CD4-positive, alpha-beta T cell (primary cell): ENCODE measurements at places on chromosomes 6 and 20.
A peak's percentile ranks its signal among the peaks of the same experiment; 100 is the strongest.

DNA sequence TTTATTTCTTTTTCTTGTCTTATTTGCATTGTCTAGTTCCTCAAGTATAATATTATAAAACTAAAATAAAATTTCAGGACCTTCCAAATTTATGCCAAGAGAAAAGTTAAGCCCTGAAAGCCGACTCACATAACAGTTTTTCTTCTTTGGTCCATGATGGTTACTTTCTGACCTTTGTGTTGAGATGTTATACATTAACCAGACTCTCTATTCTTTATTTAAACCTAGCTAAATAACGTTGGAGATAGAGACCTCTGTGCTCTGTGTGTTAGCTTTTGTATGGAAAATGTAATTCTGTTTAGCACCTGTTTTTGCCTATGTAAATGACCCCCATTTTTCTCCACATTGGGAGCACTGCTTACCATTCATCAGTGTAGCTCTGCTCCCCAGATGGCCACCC, 352.4 kb downstream of the CD109 start:
- DNase-seq = no peak

GRCh38 chr6:20893412-20893811, 359.2 kb downstream of the CDKAL1 start:
- no peak for DNase-seq

DNA sequence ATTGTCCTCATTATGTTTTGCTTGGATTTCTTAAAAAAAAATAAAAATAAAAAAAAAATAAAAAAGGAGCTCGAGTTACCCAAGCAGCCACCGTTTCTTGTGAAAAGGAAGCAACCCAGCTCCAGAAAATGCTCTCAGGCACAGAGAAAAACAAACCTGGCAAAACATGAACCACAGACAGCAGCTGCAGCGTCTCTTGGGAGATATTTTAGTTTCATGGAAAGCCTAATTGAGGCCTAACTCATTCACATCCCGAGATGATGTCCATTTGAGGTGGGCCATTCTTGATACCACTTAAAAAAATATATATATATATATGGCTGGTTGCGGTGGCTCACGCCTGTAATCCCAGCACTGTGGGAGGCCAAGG, 13.7 kb upstream of the MRAP2 start:
- no peak for DNase-seq

DNA sequence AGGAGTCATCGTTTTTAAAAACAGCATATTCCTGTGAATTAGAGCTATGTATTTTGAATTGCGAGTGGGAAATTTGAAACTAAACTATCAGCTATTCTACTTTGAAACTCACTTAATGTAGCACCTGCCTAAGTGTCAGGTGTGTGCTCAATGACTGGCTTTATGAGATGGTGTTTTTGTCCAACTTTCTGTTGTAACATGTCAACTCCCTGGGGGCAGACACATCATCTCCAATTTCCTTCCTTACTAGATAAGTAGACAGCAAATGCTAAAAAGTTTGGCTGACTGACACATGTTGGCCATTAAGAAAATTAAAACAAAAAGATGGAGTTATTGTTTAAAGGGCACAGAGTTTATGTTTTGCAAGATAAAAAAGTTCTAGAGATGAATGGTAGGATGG, 226.9 kb downstream of the TFAP2B start:
- DNase-seq = no peak

DNA sequence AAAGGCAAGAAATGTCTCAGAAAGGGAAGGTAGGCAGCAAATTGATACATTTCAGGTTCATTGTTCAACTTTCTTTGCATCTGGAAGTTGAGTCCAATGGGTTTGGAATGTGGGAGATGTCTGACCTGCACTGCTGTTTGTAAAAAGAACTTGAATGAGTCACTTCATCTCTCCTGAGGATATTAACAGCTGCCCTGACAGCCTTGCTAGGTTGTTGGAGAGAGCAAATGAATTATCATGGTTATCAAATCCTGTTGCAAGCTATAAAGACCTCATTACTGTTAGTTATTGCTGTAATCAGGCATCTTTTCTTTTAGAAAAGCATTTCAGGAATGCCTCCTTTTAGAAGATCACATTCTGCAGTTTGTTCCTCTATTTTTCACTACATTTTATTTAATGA, 23.0 kb upstream of the FLRT3 start:
- no peak for DNase-seq

- DNase-seq = peak; percentile 3
Measured at GRCh38 chr6:144008120-144008811, at the start of gene PLAGL1. PLAGL1 (minus strand) TSS chr6:144008259; CDS start chr6:143948136, 60,123 bp downstream.

- DNase-seq = no peak
Measured at GRCh38 chr6:36809156-36809555, 30.1 kb downstream of the CPNE5 start.

- no peak for DNase-seq
Measured at GRCh38 chr20:50273601-50274491, 83.2 kb downstream of the CEBPB start.

GRCh38 chr6:16400248-16400760, 161.9 kb downstream of the GMPR start:
- no peak for DNase-seq

DNA sequence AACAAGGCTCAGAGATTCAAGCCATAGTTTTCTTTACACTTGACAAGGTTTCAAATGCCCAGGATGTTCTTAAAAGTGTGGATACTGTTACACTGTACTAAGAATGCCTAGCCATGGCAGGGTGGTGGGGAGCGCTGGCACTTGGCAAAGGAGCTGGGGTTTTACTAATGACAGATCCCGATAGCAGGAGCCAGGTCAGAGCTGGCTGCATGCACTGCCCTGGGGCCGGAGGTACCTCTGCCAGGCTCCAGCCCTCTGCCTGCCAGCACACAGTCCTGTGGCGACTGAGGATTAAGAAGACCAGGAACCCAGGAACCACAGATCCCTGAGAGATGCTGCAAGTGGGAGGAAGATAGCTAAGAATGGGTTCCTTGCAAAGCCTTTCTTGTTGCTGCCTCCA, 260.3 kb downstream of the ALDH8A1 start:
- DNase-seq = no peak

DNA sequence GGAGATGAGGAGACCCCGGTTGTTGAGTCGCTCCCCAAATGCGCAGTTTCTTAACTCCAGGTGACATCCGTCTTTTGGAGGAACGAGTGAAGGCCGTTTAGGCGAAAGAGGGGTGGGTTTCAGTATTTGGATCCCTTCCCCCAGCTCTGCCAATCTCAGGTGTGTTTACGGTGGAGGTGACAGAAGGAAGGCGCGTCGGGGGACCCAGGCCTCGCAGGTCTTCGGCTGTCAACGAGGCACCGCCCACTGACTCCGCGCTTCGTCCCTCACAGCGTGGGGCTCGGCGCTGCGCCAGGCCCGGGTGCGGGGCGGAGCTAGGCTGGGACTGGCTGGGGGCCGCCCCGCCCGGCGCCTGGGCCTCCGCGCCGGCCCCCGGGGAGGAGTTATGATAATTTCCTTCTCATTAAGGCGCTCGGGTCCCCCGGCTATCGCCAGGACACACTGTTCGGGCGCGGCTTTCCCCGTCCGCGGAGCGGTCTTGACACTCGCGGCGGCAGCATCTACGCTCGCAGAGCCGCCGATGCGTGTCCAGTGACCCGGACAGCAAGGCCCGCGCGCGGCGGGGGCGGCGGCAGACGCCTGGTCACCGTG, at the start of gene TFAP2C:
TFAP2C (plus strand) TSS at position 434 of the 591 bp plus-strand sequence. CDS start 239 bp downstream, outside the sequence.
- no peak for DNase-seq

DNA sequence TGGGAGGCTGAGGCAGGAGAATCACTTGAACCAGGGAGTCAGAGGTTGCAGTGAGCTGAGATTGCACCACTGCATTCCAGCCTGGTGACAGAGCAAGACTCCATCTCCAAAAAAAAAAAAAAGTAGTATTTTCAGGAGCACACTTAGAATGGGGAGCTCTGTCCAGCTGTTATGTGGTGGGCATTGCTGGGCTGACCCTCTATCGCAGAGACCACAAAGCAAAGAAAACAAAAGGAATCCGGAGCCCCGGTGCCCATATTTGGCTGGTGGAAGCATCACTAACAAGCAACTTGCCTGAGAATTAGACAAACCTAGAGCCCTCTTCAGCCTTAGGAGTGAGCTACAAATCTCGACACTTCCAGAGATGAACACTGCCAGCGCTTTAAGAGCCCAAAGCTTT, 137.3 kb upstream of the GPR6 start:
- no peak for DNase-seq

DNA sequence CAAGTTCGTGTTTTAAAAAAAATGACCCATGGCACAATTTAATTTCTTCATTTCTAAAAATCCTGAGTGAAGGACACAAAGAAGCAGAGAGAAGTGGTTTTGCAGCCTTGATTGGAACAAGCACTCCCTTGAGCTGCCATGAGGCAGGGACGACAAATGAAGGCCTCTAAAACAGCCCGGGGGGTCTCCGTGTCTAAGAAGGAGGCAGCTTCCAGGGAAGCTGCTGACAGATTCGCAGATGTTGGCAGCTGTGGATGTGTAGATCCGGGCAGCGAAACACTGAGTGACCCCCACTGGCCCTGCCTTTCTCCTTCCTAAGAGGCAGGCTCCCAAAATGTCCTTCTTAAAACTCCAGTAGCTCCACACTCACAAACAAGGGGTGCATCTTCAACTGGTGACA, 9.6 kb upstream of the LBP start:
- DNase-seq = no peak

DNA sequence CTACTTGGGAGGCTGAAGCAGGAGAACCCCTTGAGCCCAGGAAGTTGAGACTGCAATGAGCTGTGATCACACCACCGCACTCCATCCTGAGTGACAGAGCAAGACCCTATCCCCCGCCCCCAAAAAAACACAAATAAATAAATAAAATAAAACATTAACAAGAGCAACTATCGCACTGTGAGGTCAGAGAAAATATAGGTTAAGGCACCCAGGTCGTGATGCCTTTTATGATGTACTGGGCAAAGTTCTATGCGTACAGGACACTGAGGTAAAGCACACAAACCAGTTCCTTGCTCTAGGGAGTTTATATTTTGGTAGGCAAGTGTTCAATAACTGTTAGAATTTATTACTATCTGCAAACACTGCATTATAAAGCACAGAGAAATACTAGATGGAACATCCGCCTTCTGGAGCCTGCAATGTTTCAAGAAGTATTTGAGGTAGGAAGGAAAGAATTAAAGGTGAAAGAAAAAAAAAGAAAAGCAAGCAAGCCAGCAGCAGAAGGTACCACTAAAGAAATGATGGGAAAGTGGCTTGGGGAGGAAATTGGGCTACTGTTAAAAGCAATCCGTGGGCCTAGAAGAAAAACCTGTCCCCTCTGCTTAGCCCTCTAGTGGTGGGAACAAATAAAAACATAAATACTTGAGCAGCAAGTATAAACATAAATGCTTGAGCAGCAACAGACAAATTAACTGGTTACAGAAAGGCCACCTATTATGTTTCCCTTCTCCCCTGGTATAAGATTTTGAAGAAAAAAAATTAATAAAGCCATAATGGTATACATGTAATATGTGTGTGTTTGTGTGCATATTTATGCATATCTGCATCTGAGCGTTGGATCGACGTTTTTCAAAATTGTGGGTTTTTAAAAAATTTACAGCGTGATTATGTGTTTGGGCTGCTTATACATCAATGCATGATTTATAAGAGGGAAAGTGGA, 128.0 kb downstream of the PHACTR1 start:
- DNase-seq = no peak

DNA sequence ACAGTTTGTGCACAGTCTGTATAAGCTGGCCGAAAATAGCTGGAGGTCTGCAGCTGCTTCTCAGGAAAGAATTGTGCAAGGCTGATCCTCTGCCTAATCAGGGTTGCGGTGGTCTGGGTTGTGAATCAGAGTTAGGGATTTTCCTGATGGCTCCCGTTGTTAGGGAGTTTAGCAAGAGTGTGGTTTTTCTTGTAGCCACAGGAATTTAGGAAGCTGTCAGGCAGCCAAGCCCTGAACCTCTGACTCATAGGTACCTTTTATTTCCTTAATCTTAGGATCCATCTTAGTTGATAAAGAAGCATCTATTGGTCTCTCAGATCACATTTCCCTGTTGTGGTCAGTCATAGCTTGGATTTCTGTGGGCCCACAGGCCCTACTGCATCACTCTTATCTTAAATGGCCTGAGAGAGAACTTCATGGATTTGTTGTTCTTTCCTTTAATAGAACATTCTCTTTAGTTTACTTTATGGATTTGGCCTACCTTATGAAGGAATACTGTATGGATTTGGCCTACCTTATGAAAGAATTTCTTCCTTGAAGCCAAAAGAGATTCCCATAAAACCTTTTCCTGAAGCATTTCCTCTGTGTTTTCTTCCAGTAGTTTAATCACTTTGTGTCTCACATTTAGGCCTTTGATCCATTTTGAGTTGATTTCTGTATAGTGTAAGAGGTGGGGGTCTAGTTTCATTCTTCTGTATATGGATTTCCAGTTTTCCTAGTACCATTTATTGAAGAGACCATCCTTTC, 10.3 kb downstream of the KIF25 start:
- DNase-seq = no peak

DNA sequence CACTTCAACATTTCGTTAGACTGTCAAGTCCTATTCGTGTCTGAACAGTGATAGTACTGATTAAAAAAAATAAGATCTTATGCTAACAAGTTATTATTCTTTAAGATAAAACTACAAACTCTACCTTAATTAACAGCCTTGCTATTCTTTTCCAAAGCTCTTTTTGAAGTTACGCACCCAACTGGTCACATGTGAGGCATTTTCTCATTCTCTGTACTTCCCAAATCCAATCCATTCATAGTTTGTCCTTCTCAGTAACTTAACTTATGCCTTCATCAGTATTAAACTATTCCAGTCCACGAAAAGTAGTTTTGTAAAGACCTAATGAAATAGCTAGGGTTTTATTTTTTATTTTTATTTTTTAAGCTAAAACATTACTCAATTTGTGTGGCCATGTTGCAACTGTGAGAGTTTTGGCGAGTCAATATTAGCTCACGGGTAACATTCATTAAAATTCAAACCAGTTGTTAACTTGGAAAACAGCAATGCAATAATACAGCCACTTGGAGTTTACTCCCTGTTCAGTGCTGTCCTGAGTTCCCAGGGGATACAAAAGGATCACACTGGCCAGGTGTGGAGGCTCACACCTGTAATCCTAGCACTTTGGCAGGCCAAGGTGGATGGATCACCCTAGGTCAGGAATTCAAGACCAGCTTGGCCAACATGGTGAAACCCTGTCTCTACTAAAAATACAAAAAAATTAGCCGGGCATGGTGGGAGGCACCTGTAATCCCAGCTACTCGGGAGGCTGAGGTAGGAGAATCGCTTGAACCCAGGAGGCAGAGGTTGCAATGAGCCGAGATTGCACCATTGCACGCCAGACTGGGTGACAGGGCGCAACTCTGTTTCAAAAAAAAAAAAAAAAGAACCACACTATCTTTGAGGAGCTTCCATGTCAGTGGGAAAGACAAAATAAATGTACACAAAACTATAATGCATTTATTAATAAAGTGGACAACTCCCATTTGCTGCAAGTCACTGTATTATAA, 27.9 kb upstream of the EEF1A1 start:
- DNase-seq = no peak

- no peak for DNase-seq
Measured at GRCh38 chr6:139941826-139942225, 567.4 kb upstream of the CITED2 start.
